ENCODE measurements at places on chromosomes 16 and 17.

GRCh38 chr17:78454346-78454745 lies 75.9 kb downstream of the PGS1 start:
- no peak for DNase-seq

- no peak for DNase-seq
Observed at GRCh38 chr16:79282806-79283205, 317.7 kb downstream of the MAF start.

DNA sequence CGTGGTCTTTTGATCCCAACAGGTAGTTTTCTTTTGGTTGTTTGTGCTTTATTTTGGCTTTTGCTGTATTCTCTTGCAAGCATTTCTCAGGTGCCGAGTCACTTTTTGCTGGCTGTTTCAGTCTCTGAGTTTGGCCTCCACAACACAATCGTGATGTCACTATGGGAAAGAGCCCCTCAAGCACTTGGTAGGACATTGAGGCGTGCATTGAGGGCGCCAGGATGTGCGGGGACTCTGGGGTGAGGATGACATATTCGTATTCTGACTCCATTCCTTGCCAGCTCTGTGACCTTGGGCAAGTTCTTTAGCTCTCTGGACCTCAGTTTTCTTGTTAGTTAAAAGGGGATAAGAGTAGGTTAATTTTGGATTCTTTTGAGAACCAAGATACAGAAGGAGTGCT lies 13.0 kb downstream of the KSR1 start:
- no peak for DNase-seq

GRCh38 chr17:50316016-50316587 lies 29.8 kb upstream of the XYLT2 start:
- no peak for DNase-seq

- DNase-seq, result no peak
Observed at GRCh38 chr16:85856079-85856478, 42.9 kb upstream of the IRF8 start.

DNA sequence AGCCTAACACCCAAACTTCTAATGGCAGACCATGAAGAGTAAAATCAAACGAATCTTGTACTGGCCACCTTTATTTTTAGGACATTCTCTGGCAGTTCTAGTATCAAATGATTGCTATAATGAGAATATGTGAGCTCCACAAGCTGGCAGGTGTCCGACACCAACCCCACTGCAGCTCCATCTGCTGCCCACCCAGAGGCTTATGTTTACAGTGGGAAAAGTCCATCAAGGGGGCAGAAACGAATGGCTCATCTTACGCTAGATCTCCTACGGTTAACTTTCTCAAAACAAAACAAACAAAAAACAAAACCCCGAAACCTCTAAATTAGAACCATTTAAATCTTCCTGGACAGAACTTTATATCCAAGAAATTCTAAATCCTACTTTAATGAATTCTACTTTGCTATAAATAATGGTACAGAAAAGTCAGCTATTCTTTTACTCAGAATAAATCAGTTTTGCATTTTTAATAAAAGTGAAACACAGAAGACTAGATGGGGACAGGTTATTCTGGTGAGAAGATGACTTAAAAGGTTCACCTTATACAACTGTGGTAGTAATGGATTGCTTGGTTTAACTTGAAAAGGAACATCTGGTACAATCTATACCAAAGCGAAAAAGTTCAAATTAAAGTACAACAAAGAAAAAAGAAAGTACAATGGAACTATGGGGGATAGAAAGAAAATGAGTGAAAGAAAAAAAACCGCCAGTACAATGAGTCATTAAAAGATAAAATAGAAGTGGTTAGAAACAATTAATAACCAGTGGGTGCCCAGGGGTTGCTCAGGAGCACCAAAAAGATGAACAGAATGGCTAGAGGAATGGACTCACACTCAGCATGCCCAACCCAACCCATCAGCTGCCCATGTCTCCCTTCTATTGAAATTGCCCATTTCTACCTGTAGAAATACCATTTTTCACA lies 40.2 kb downstream of the GRB2 start:
- no peak for DNase-seq

GRCh38 chr16:82302042-82302727 lies 132.2 kb upstream of the MPHOSPH6 start:
- DNase-seq, result no peak

GRCh38 chr16:56505181-56505580 lies 14.6 kb downstream of the BBS2 start:
- no peak for DNase-seq

- DNase-seq, result no peak
Observed at GRCh38 chr16:58048494-58049231, 23.1 kb downstream of the MMP15 start.

- no peak for DNase-seq
Observed at GRCh38 chr16:13322336-13322735, 420.9 kb downstream of the SHISA9 start.

GRCh38 chr16:87317750-87318644 lies 805 bp upstream of the C16orf95 start:
- no peak for DNase-seq

GRCh38 chr17:1104222-1104621 lies 75.6 kb downstream of the ABR start:
- no peak for DNase-seq

DNA sequence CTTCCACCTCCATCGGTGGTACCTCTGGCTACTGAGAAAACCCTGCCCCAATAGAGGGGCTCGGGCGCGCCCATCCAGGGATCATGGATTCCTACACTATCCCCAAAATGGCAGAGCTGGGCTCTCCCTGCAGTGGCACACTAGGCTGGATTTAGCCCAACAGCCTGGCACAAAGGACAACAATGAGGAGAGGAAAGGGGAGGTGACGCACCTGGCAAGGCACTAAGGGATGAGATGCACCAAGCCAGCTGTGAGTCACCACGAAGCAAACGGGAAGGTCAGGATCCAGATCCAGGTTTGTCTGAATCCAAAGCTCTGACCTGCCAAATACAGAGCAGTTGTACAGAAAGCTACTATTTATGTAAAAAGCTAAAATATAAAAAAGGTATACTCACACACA lies 18.1 kb downstream of the UBE2O start:
- no peak for DNase-seq

GRCh38 chr16:7644811-7645210 lies 312.2 kb downstream of the RBFOX1 start:
- DNase-seq, result no peak

GRCh38 chr17:11557727-11558452 lies 40.4 kb upstream of the DNAH9 start:
- no peak for DNase-seq

Data from B cell (primary cell).